NCI-H345 (cell line): ENCODE measurements at places on chromosomes 7 and 10.

DNA sequence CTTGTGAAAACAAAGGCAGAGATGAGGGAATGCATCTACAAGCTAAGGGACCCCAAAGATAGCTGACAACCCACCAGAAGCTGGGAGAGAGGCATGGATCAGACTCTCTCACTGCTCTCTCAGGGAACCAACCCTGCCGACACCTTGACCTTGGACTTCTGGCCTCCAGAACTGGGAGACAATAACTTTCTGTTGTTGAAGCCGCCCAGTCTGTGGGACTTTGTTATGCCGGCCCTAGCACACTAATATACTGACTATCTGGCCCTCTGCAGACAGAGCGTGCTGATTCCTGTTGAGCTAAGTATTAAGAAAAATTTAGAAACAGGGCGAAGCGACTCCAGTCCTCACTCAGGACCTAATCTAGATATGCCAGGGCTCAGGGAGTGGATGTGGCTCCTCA, 144.3 kb upstream of the TCF7L2 start:
- no peak for DNase-seq

GRCh38 chr7:30323006-30323355, 38.6 kb downstream of the ZNRF2 start:
- DNase-seq: no peak

DNA sequence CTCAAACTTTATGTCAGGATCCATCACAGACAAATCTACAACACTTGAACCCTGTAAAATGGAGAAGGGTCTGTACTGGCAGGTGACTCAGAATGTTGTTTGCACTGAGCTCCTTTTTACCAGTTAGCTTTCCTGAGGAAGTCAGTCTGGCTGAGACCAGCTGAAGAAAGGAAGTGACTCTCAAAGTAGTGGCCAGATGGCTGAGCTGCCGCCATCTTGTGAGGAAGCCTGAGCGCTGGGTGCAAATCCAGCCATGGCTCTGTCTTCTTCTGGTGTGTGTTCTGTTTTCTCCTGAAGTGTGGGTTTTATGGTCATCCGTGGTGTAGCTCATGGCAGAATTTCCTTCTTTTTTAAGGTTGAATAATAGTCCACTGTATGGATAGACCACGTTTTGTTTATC, 25.5 kb upstream of the ECHDC3 start:
- DNase-seq: no peak

DNA sequence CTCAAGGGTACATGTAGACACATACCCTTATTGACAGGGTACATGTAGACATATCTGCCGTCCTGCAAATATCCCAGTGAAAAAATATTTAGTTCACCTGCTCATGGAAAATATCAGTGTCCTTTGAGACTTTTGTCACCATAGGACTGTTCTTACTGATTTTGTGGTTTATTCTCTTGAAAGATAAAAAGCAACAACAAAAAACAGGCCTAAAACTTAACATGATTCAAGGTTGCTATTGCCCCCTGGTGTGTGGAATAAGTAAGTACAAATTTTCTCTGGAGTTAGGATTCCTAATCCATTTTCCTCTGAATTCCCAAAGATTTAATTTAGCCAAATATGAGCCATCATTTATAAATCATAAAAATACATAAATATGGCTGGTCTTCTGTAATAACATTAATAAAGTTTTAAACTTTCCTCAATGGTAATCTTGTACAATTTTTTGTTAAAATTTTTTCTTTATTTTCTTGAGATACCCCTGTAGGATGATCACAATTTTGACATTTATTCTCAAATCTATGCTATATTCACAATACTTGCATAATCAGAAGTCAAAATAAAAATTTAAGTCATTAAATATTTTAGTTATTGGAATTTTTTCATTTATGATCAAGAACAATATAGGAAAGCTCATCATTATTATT, 741.4 kb upstream of the POT1 start:
- peak; percentile 17 for DNase-seq

DNA sequence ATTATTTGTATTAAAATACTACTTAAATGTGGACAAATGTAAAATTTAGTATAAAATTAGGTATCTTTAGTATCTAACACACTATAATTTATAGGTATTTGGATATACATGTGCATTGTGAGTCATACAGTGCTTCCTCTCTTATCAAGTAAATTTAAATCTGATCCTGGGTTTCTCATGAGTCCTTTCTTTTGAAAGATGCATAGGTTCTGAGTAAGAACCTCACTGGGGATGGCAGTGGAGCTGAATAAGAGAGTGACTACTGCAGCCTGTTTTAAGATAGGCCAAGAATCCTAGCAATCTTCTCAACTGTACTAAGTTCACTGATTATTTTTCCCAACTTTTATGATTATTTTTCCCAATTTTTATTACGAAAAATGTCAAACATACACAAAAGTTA, 16.2 kb downstream of the CEP55 start:
- no peak for DNase-seq

GRCh38 chr10:14009371-14010100, 321.2 kb downstream of the FRMD4A start:
- no peak for DNase-seq

GRCh38 chr7:140003913-140004382, 58.8 kb downstream of the PARP12 start:
- peak; percentile 14 for DNase-seq

GRCh38 chr10:43640603-43641002, 8.1 kb downstream of the ZNF32 start:
- no peak for DNase-seq

DNA sequence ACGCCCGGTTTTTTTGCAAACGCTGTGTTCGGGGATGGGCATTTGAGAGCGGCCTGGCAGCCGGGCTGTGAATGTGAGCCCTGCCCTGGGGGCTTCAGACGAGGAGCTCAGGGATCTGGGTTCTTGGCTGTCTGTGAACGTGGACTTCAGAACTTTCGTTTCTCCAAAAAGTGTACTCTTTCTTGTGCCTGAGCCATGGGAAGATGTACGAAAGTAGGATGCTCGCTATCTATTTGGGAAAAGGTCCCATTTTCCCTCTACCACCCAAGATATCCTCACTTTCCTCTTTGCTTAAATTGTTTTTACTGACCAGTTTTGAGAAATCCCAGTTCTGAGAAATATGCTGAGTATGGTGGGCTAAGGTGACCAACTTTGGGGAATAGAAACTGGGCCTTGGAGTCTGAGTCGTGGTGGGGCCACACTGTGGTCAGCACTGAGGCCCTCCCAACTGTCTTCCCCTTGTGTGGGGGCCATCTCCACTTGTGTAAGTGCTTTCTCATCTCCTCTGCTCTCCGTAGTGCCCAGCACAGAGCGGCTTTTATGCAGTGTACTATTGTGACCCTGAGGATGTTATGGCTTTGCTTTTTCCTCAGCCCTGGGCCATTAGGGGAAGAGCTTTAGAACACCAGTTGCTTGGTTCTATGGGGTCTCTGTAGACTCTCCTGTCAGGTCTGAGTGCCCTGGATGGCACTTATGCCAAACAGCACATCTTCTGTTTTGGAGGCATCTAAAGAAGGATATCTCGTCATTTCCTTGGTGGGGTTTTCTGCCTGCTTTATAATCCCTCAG, 918 bp downstream of the DBNL start:
- no peak for DNase-seq

DNA sequence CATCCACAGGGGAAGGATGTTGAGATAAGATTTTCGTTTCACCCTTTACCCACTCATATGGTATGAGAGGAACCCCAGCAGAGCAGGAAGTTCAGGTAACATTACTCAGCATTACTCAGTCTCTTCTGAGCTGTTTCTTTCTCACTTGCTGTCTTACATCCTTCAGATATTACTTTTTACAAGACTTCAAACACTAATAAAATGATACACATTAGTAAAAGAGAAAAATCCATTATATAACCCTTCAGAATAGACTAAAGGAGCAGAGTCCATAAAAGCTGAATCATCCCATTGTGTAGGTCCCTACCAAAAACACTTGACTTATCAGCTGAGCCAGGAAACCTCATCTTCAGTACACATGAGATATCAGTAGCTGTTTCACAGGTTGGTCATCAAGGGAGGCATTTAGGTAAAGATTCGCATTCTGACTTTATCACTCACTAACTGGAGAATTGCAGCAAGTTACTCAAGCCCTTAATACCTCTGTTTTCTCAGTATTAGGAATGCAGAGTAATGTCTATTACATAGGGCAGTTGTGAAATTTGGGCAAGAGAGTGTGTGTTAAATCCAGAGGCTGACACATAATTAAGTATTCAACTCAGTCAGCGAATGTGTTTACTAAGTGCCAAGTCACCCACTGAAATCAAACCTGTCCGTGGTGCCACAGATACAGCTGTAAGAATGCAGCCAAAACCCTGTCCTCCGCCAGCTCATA, 44.7 kb downstream of the KLF6 start:
- DNase-seq: no peak

DNA sequence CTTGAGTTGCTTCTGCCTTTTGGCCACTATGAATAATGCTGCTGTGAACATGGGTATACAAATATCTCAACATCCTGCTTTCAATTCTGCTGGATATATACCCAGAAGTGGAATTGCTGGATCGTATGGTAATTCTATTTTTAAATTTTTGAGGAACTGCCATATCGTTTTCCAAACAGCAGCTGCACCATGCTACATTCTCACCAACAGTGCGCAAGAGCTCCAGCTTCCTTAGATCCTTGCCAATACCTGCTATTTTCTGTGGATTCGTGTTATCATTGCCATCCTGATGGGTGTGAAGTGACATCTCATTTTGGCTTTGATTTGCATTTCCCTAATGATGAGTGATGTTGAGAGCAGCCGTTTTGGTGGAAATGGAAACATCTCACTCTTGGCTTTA, 26.7 kb downstream of the FRMD4A start:
- no peak for DNase-seq

DNA sequence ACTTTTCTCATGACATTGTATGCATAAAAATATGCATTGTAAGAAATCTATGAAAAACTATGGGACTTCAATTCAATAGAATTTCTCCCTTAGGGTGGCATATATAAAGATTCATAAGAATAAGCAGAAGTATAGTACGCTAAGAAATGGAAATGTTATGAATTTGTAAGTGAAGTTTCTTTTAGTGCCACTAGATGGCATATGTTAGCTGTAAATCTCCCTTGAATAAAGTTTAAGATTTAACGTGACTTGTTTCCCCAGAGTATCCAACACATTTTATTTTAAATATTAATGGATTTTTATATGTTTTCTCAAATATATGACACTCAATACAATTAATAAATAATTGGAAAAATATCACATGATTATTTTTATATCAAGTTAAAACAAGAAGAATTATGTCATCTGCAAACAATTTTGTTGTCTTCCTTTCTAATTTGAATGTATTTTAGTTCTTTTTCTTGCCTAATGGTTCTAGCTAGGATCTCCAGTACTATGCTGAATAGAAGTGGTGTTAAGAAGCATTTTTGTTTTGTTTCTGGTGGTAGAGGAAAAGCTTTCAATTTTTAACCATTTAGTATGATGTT, 287.2 kb downstream of the HGF start:
- DNase-seq: peak; percentile 31

GRCh38 chr10:72337039-72337629, 17.6 kb downstream of the DNAJB12 start:
- DNase-seq: peak; percentile 49

- no peak for DNase-seq
These were observed 45.0 kb upstream of the STK17A start for GRCh38 chr7:43537765-43538403.

DNA sequence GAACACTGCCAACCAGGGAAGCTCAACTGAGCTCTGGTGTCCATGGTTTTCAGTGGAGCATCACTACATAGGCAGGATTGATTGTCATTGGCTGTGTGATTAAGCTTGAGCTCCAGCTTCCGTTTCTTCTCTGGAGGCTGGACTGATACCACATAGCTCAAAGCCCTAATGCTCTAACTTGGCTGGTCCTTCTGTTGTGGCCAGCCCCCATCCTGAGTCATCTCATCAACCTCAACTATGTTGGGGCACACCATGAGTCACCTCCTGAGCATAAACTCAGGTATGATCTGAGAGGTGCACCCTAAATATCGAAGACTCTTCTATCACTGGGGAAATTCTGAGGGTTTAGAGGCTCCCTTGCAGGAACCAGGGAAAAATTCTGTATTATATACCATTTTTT, 114.5 kb upstream of the INHBA start:
- no peak for DNase-seq

GRCh38 chr10:137031-137430, 1.8 kb downstream of the ZMYND11 start:
- DNase-seq: peak; percentile 35

DNA sequence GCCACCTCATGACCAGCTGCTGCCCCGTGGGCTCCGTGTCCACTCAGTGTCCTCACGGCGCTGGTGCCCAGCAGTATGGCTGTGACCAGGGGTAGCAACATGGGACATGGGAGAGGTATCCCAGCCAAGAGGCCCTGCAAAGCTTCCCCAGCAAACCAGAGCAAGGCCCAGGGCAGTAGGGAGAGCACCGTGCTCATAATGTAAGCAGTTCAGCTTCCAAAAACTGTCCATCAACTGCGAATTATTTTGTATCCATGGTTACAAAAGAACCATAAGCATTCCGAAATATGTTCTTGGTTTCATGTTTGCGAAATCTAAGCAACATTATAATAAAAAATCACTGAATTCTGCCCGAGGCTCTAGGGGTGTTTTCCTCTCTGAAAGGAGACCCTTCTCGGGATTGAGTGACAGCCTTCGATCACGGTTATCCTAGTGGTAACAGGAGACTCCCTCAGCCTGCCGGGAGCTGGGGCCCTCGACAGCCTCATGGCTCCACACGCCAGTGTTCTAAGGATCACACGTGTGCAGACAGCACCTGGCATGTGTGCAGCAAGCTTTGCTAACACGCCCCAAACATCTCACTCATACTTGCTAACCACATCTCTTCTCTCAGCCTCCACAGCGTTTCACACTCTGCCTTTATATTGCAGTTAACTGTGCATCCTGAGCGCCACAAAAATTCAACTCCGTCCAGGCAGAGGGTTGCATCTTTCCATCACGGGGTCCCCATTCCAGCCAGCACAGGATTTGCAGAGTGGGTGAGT, 117.6 kb downstream of the DIP2C start:
- no peak for DNase-seq

DNA sequence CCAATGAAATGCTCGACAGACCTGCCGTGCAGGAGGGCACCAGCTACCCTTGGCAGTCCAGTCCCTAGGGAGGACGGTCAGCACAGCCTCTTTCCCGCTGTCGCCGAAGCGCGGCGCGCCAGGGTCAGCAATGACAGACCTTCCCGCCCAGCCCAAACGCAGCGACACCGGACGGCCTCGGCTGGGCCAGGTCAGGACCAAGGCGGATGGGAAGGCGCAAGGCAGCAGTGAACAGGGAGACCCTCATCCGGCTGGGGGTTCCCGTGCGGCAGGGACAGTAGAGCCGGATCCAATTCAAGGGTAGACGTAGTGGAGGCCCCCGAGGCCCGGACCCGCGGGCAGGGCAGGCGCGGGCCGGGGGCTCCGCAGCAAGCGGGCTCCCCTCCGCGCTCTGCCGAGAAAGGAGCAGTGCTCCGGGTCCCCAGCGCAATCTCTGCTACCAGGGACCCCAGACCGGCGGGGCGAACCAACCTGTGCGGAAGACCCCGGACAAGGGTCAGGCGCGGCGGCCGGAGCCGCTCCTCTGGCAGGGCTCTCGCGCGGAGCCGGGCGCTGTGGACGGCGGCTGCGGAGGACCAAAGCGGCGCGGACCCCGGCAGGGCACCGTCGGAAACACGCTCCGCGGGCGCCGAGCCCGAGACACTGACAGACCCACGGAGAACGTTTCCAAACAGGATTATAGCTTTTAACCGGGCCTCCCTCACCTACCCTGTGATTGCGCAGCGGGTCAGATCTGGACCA, at the start of gene SEC31B:
Gene SEC31B (minus strand): TSS at position 551 of the 741 bp plus-strand sequence. CDS start 2,909 bp downstream, outside the sequence.
- no peak for DNase-seq
